Glomerular endothelial cell (primary cell): ENCODE measurements at places on chromosomes 11 and 22. TPM values are rescaled to one million over a fixed set of nuclear protein-coding genes. Genes with fewer than 3 reads are reported as not detected.

DNA sequence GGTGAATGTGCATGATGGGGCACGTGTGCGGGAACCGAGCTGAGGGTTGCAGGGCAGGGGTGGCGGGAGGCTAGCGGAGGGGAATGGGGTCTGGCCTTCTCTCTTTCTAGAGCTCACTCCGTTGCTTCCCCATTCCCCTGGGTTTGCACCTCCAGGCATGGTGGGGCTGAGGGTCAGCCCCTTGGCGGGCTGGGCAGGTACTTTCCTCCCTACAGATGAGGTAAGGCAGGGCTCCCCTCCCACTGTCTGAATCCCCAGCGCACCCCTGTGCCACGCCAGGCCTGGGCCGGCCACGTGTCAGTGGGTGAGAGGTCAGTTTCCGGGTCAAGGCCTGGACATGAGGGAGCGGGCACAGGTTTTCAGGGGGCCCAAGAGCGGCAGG, 8.9 kb downstream of the SUSD2 start:
- DNase-seq = no peak

GRCh38 chr11:35073691-35074419, 65.1 kb upstream of the CD44 start:
- DNase-seq = no peak

The ZNRD2 gene
- total RNA-seq = 59.4 and 66.4 TPM in 2 replicates

DNA sequence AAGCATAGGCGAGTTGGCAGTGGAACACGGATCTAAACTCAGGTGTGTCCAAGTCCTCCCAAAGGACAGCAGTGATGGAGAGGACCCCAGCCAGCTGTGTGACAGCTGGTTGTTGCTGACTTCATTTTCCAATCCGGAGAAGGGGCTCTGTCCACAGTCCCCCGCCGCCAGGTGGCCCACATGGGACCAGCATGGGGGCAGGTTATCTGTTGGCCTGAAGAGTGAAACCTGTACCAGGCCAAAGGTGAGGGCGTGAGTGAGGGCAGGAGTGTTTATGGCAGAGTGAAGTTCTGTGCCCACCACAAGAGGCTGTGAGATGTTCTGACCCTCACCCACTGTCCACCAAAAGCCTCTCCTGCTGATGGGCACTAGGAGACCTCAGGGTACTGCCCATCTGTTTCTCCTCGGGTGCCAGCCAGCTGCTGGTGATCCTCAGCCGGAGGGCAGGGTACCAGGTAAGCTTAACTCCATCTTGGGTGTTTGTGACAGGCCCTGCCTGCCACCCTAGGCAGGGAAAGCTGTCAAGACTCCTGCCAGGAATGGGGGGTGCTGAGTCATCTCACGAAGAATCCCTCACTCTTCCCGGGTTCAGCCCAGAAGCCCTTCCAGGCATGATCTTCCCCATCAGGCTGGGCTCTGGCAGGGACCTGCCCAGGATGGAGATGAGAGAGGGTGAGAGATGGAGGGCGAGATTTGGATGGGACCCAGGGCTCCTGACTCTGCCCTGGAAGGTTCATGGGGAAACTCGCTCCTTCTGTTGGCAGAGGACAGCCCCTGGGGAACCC, 15.5 kb upstream of the TAB1 start:
- DNase-seq = no peak

The BDNF gene
- total RNA-seq = 1.6 and 4.7 TPM in 2 replicates

- no peak for DNase-seq
Measured at GRCh38 chr11:13221722-13222121, 55.9 kb upstream of the BMAL1 start.

DNA sequence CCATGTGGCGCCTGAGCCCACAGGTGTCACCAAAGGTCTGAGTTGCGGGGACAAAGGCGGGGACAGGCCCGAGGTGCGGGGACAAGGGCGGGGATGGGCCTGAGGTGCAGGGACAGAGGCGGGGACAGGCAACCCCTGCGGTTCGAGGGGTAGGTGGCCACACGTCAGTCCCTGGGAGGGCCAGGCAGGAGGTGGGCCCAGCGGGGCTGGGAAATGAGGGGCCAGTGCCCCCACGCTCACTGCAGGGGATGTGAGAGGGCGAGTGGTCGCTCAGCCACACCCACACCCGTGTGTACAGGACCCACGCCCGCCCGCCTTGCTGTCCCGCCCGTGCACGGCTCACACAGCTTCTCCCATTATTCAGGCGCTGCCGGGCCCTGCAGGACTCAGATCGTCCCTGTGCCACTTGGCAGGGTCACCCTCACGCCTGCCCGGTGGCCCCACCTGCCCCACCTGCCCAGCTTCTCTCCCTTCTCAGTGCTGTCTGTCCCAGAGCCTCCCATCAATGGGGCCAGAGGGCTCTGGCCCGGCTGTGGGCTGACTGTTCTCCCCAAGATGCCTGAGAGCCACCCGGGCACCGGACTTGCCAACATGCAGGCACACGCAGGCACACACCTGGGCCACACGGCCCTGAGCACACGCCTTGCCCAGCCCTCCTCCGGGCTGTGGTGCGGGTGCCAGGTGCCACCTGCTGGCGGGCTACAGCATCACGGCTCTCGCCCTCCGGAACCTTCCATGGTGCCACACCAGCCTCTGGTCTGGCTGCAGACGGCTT, 14.2 kb upstream of the MUC6 start:
- DNase-seq = no peak

The GLYATL1 gene
- total RNA-seq = not detected in 2 replicates

DNA sequence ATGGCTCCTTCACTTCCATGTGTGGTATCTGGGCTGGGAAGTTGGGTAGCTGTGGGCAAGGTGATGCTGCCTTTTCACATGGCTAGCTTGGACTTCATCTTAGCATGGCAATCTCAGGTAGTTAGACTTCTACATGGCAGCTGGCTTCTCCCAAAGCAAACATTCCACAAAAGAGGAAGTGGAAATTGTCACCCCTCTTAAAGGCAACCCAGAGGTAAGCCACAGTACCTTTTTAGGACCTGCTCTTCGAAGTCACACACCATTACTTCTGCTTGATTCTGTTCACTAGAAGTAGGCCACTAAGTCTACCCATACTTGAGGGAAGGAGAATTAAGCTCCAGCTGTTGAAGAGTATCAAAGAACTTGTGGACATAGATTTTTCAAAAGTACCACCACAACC, 25.9 kb downstream of the TUG1 start:
- no peak for DNase-seq

- DNase-seq = no peak
Measured at GRCh38 chr22:27709919-27710675, 91.5 kb downstream of the MN1 start.

DNA sequence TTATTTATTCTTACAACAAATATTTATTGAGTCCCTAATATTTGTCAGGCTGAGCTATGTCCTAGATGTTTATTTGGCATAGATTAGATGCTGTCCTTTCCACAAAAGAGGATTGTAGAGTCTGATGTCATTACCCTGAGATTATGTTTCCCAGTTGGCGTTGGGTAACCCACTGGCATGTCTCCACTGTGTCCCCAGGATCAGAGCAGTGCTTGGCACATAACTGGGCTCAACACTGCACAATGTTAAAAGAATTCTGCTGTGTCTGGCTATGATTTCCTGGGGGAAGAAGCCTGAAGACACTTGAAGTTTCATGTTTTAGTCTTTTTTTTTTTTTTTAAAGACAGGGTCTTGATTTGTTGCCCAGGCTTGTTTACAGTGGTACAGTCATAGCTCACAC, 4.0 kb downstream of the RCN1 start:
- DNase-seq = no peak

GRCh38 chr22:31579835-31580242, 82.2 kb downstream of the PISD start:
- no peak for DNase-seq

GRCh38 chr22:19059481-19060278, 62.5 kb downstream of the DGCR2 start:
- DNase-seq = no peak

The SPDYC gene
- not detected in 2 replicates for total RNA-seq

DNA sequence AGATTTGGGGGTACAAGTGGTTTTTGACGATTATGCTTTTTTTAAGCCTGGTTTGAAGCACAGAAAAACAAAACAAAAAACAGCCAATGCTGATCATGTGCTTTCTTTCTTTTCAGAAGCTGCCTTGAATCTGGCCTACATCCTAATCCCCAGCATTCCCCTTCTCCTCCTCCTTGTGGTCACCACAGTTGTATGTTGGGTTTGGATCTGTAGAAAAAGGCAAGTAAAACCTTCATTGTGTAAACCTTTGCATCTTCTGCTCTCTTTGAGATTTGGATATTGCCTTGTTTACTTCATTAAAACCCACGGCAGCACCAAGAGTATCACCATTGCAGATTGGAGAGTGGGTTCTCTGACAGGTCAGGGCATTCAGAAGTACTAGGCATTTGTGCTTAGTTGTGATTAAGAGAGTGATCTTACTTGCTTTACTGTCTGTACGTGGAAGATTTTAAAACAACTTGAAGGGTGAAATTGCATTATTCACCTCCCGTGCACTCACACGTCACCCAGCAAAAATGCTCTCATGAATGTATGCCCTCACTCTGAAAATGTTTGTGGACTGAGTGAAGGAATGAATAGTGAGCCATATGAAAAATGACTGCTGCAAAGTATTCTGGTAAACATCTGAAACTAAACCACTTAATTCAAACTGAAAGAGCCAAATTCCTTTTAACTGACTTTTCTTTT, 17.0 kb downstream of the LAYN start:
- no peak for DNase-seq

The GRM5 gene
- 0.05 and 0.47 TPM in 2 replicates for total RNA-seq

- DNase-seq = no peak
Measured at GRCh38 chr11:106497822-106498221, 420.4 kb downstream of the AASDHPPT start.

The OR5D16 gene
- not detected in 2 replicates for total RNA-seq

DNA sequence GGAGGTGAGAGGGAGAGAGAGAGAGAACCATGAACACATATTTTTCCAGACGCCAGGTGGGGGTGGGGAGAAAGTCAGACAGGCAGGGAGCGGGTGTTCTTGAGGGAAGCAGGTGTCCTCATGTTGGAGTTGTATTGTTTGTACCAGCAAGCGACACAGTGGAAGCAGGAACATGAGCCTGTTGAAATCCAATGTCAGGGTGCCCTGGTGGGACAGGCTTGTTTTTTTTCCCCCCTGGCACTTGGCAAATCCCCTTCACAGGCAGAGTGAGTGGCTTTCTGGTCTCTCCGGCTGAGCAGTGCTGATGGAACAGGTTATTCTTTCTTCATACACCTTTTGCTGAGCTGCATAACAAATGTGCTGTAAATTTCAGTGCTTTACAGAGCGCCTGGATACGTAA, 125.6 kb downstream of the GRIK4 start:
- no peak for DNase-seq

The LMO1 gene
- total RNA-seq = 0.76 TPM in 1 of 2 replicates, not detected in the other

The TRPM5 gene
- not detected in 2 replicates for total RNA-seq

DNA sequence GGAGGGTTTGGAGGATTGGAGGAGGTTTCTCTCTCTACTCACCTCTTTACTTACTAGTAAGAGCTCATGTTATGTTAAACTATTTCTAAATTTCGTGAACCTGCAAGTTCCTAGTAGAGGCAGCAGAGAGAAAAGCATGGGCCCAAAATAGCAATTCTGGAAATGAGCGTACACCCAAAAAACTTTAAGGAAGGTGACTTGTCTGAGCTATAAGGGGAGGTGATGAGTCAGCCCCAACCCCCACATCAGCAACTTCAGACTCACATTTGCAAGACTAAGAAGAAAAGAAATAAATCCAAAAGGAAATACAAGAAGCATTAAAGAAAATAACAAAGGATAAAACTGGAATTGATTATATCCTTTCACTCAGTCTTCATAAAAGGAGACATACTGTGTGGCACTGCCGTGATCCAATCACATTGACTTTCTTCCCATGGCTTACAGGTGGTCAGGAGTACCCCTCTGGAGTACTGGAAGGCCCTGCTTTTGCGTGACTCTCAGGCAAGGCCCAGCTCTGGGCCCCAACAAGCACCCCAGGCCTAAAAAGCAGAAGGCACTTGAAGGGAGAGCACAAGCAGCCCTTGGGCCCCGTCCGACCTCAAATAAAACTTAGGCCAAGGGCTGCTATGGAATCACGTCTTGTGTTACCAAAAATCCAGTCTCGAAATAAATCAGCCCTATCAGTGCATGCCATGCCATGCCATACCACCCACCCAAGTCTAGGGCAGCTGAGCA, 14.3 kb downstream of the PACSIN2 start:
- no peak for DNase-seq

- no peak for DNase-seq
Measured at GRCh38 chr11:1353383-1354124, 36.2 kb upstream of the BRSK2 start.

GRCh38 chr11:11931461-11932055, 76.9 kb downstream of the DKK3 start:
- DNase-seq = peak; percentile 55

- no peak for DNase-seq
Measured at GRCh38 chr11:122038543-122038942, 77.5 kb downstream of the BLID start.

DNA sequence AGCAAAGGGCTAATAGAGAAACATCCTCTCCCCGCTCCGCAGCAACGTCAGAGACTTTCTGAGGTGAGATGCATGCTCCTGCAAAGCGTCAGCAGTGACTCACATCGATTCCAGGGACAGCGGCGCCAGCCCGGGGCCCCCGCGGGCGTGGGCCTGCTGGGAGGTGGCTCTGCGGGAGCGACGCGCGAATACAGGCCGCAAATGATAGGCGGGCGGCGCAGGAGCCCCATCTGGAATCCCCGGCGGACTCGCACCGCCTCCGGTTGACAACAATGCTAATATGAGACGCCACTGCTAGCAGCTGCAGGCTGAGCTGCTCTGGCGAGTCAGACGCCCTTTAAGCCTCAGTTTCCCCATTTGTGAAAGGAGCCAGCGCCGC, 557 bp downstream of the RANGAP1 start:
- no peak for DNase-seq

DNA sequence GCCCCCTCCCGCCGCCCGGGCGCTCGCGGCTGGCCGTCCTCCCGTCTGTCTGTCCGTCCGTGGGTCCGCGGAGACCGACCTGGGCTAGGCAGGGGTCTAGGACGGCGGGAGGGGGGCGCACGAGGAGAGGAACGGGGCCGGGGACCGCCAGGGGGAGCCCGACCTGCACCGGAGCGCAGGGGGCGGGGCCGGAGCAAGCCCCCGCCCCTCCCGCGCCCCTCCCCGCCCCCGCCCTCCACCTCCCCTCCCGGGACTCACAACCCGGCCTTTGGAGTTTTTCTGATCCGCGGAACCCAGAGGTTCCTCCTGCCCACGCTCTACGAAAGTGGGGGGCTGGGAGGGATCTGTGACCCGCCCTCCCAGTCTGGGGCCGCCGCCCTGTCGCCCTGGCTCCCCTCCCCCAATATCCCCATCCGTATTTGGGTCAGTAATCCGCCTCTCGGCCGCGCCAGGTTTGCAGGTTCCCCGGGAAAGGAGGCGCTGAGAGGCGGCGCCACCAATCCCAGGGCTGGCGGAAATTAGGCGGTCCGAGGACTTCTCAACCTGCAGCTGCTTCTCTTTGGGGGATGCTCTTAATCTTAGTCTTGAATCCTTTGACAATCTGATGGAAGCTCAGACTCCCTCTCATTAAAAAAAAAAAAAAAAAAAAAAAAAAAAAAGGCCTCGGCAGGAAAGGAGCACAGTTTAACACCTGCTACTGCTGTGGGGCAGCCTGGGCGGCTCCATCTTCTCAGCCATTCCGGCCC, 925 bp upstream of the KCNJ11 start:
- DNase-seq = no peak

The NPTXR gene
- 1.1 and 3.7 TPM in 2 replicates for total RNA-seq

The VPREB1 gene
- total RNA-seq = not detected in 2 replicates
